ENCODE measurements at places on chromosomes 12 and 14.

- DNase-seq = no peak
Measured at GRCh38 chr12:49974231-49974675, 1.5 kb downstream of the AQP6 start.

DNA sequence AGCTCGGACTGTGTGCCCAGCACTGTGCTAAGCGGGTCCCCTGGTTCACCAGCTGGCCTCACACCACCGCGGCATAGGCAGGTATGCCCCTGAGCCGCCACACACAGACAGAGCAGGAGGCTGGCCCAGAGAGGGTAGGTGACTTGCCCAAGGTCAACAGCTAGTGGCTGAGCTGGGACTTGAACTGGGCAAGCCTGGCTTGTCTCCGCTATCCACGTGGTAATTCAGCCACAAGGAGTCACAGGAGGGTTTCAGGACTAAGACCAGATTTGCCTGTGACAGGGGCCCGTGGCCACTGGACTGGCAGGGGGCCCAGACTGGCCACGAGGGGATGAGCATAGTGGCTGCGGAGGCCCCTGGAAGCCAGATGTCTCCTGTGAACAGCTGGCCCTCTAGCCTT lies 47.7 kb downstream of the NCOR2 start:
- DNase-seq = no peak

- no peak for DNase-seq
Measured at GRCh38 chr14:103157969-103158368, 34.7 kb downstream of the TNFAIP2 start.

DNA sequence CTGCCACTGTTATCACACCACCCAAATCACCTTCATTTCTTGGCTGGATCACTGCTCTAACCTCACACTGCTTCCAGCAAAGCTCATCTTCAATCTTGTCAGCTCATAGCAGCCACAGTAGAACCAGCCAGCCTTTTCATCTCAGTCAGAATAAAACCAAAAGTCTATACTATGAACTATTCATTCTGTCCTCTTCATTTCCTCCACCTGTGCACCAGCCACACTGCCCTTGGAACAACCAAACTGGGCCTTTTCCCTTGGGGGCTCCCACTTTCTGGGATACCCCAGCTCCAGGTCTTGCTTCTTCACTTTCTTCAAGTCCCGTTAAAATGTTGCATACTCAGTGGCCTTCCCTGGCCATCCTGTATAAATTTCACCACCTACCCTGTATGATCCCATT lies 234.4 kb upstream of the DAAM1 start:
- DNase-seq = no peak

GRCh38 chr12:93916402-93916801 lies 232.0 kb upstream of the PLXNC1 start:
- no peak for DNase-seq

DNA sequence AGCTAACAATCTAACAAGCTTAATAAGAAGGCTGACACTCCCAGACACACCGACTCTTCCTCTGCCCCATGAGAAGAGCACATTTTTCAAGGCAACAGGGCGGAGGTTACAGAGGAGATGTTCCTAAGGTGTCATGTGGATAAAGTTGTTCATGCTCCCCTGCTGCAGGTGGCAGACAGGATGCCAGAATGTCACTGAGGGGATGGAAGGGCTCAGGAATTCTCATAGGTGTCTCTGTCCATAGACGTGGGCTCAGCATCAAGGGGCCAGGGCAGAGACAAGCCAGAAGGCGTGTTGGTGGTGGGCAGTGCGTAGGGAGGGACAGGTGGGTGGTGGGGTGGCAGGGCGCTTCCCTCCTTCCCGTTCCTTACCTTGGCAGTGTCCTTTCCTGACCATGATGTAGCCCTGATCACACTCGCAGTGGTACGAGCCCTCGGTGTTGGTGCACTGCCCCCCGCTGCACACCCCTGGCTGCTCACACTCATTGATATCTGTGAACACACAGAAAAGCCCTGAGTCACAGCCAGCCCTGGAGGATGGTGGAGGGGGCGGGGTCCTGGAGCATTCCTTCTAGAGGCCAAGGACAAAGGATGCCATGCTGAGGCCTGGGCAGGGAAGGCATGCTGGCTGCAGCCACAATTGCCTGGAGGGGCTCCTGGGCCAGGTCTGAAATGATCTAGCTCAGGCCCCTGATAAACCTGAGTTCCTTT lies 23.0 kb downstream of the ISCA2 start:
- no peak for DNase-seq

Data from renal cortex interstitium (tissue), 15 donors.